ENCODE measurements at places on chromosomes 12 and 14.

DNA sequence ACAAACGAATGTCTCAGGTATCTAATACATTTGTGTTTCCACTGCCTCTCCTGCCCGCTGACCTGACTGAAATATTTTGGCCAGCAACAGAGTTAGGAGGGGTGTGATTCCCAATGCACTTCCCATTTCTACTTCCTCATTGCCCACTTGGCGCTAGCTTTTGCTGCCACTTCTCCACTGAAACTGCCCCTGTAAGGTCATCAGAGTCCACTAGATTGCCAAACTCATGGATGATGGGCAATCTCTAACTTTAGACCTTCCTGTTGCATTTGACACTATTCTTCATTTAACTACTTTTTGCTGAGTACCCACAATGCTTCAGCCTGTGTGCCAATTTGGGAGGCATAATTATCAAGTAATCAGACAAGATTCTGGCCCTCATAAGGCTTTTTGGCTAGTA is 40.8 kb downstream of the GPR65 start:
- no peak for DNase-seq

GRCh38 chr12:110677982-110678381 is 10.9 kb downstream of the HVCN1 start:
- no peak for DNase-seq

GRCh38 chr14:61556455-61556854 is 138.9 kb upstream of the HIF1A start:
- DNase-seq: no peak

DNA sequence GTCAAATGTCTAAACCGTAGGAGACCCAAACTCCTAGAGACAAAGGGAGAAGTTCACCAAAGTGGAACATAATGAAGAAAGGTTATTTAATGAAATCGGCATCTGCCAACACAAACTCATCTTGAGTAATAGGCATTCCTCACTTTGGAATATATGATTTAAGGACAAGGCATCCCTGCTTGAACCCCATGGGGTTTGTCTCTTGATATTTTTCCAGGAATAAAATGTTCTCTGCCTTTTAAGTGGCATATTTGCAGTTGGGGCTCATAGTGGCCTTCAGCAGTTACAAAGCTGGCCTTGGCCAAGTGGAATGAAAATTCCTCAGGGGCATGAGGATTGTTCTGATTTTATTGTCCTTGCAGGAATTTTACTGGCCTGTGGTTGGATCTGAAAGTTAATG is 7.1 kb downstream of the POP5 start:
- DNase-seq: no peak

DNA sequence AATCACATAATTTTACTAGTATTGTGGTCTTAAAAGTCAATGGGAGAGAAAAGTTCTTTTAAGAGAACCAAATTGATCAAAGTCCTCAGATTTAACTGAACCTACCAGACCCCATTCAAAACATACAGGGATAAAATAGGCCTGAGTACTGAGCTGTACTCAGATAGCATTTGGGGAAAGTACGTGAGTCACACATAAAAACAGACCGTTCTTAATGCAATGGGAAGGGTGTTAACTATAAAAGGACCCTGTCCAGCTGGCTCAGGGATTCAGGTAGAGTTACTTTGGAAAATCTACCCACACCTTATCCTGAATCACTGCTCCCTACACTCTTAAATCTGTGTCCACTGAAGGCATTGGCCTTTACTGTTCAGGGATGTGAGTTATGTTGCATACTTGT is 78.0 kb downstream of the PTPN21 start:
- no peak for DNase-seq

DNA sequence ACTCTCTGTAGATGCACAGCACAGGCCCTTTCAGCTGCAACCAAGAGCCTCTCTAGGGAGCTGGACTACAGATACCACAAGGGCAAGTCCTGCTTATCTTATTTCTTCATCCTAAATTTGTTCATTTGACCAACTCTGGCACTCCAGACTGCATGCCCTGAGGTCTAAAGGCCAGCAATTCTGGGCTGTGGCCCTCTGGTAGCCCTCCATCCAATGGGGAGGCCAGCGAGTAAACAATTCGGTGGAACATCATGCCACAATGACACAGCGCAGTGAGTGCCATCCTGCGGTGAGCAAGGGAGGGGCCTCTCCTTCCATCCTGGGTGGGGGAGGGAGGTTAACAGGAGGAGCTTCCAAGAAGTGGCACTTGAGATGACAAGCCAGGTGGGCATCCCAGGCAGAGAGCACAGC is 652 bp upstream of the SELPLG start:
- no peak for DNase-seq

GRCh38 chr12:131139363-131140068 is 185.8 kb downstream of the ADGRD1 start:
- no peak for DNase-seq

- peak; percentile 70 for DNase-seq
These were observed 76.6 kb upstream of the GZMB start for GRCh38 chr14:24710403-24711112.

DNA sequence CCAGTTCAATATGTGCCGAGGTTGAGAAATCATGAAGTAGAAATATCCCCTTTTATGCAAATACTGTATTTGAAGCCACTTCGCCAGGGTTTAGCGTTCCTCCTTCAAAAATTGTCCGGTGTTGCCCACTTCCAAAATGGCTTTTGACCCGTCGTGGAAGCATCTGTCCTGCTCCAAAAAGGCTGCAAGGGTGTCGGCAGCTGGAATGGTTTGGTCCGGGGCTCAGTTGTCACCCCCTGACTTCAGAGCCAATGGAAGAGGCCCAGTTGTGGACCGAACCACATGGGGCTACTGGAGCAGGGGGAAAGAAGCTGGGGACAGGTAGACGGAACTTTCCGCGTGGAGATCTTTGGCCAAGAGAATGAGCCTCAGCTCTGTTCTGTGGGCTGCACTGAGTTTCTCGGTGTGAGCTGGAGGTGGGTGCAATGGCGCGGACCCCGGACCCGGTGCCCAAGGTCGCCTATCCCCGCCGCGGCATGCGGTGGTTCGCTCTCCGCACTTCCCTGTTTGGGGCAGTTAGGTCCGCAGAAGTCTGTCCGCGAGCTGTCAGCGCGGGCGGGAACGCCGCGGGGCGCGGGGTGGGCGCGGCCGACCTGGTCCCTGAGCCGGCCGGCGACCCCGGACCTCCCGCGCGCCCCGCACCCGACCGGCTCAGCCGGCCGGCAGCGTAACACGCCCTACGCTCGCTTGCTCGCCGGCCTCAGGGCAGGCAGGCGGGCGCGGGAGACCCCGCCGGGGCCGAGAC is at the start of gene ANKRD13A:
TSS of gene ANKRD13A (plus strand) at position 527 of the 745 bp plus-strand sequence. CDS start 259 bp downstream, outside the sequence.
- peak; percentile 97 for DNase-seq

- no peak for DNase-seq
These were observed 173.1 kb downstream of the ETNK1 start for GRCh38 chr12:22798116-22798515.

DNA sequence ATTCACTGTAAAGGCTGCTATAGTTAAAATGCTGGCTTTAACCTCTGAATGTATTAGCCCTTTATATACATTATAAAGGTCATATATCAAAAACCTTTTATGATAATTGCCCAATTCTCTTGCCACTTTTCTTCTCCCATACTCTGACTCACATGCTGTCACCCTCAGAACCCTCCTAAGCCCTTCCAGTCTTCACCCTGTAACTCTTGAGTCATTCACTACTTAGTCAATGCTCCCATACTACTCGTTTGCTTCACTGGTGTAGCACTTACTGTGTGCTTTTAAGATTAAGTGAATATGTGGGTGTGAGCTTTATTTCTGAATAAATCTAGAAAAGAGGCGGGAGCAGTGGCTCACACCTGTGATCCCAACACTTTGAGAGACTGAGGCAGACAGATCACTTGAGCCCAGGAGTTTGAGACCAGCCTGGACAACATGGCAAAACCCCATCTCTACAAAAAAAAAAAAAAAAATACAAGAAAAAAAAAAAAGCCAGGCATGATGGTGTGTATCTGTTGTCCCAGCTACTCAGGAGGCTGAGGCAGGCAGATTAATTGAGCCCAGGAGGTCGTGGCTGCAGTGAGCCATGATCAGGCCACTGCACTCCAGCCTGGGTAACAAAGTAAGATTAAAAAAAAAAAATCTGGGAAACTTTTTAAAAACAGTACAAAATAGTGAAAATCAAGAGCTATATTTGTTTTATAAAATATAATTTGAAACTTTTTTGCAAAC is 37.6 kb downstream of the SPATA7 start:
- no peak for DNase-seq

GRCh38 chr12:20415028-20415427 is 46.7 kb downstream of the PDE3A start:
- DNase-seq: no peak

GRCh38 chr14:56153267-56153666 is 35.1 kb downstream of the PELI2 start:
- no peak for DNase-seq

GRCh38 chr12:57764662-57765002 is 2.2 kb downstream of the CYP27B1 start:
- DNase-seq: no peak

DNA sequence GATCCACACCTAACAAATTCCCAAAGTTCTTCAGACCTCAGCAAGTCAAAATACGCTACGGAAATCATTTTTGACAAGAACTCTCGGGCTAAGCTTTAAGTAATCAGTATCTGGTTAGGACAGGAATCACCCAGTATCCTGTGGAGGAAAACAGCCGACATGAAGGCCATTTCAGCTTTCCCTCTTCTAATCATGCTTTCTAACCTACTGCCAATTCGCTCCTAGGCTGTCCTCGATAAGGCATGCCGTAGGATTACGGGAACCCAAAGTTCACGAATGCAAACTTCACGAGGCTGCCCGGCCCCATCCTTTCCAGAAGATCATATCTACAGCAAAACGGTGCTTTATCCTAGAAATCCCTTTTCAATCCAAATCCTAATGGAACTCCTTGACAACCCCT is 81.8 kb upstream of the PTPRB start:
- DNase-seq: no peak

- DNase-seq: no peak
These were observed 42.2 kb upstream of the ARID2 start for GRCh38 chr12:45687081-45688015.

- DNase-seq: no peak
These were observed 17.0 kb downstream of the CAMKK2 start for GRCh38 chr12:121279507-121279915.

DNA sequence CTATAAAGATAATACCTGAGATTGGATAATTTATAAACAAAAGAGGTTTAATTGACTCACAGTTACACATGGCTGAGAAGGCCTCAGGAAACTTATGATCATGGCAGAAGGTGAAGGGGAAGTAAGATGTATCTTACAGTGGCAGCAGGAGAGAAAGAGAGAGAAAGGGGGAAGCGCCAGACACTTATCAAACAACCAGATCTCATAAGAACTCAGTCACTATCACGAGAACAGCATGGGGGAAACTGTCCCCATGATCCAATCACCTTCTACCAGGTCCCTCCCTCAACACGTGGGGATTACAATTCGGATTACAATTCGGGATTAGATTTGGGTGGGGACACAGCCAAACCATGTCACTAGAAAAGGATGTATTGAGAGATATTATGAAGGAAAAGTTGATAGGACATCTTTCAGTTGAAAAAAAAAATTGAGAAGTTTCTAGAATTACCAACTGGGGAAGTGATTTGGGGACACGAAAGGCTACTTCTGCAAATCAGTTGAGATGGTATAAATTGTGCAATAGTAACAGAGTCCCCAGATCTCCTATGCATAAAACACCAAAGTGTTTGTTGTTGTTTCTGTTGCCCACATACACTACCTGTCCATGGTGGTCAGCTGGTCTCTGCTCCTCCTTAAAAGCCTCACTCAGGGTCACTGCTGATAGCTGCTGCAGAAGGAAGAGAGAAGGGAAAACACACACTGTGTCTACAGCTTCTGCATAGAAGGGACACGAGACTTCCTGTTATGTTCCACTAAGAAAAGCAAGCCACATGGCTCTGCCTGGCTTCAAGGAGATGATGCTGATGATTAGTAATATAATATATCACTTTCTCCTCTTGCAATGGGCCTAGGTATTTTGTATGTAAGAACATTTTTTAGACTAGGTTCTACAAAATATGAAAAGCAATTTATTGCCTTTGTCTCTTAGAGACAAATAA is 465.5 kb downstream of the PDZRN4 start:
- no peak for DNase-seq

DNA sequence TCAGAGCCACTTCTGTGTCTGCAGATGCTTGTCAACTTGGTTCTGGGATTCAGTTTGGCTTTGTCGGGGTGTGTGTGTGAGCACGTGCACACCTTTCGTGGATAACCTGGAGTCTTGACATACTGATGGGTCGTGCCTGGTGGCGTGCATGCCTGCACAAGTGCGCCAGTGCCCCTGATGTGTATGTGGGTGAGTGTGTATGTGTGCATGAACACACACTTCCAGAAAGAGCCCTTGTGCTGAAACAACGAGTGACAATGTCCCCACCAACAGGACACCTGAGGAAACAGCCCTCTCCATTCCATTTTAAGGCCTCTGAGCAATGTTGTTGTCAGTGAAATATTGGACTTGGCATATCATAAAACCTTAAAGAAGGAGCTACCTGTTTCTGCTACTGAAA is 53.9 kb downstream of the SMUG1 start:
- DNase-seq: no peak

GRCh38 chr14:75783602-75784313 is 122.7 kb downstream of the TTLL5 start:
- no peak for DNase-seq

- DNase-seq: no peak
These were observed 66.5 kb upstream of the DDX11 start for GRCh38 chr12:31007153-31007495.

GRCh38 chr12:94322346-94322745 is 137.3 kb downstream of the CEP83 start:
- DNase-seq: no peak

DNA sequence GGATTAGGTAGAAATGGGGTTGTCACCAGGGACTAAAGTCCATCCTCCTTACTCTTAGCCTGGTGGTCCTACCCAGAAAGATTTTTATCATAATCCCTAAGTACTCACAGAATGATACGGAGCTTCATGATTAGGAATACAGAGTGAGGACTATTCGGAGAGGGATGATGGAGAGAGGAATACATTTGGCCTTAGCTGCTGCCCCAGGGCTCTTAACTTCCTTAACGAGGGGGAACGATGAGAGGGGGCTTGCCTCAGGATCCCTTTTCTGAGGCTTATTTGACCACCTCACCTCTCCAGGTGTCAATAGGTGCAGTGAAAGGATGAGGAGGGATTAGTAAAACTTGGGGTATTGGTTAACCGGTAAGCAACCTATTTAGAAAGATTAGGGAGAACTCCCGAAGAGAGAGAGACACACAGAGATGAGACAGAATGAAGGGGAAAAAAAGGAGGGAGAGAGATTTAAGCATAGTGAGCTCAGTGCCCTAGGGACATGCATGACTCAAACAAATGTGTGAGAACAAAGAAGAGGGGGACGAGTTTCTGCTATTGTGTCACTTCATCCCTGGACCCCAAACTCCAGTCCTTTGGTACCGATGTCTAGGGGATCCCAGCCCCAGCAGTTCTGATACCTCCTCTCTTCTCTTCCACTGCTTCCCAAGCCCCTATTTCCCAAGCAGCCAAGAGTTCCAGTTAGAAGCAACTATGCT is 1.1 kb downstream of the NFE2 start:
- no peak for DNase-seq

- no peak for DNase-seq
These were observed 4.2 kb upstream of the SP7 start for GRCh38 chr12:53340398-53340797.
